ENCODE measurements at places on chromosomes 6 and 20.

- no peak for DNase-seq
Measured at GRCh38 chr20:38203337-38203980, 38.4 kb upstream of the TGM2 start.

DNA sequence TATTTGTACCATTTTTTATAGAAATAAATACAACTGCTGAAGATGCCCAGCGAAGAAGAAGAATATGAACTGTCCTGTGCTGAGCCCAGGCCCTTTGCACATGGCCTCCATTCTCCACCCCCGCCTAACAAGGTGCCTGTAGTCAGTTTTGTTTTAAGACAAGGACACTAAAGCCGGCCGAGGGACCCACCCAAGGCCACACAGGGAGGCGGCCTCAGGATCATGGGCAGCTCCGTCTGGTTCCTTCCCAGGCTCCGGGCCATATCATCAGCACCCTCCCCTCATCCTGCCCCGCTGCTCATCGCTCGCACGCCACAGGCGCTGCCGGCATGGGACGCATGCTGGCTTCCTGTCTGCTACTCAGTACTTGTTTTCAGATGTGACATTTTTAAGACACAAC lies 21.3 kb downstream of the PSMG4 start:
- DNase-seq = no peak

DNA sequence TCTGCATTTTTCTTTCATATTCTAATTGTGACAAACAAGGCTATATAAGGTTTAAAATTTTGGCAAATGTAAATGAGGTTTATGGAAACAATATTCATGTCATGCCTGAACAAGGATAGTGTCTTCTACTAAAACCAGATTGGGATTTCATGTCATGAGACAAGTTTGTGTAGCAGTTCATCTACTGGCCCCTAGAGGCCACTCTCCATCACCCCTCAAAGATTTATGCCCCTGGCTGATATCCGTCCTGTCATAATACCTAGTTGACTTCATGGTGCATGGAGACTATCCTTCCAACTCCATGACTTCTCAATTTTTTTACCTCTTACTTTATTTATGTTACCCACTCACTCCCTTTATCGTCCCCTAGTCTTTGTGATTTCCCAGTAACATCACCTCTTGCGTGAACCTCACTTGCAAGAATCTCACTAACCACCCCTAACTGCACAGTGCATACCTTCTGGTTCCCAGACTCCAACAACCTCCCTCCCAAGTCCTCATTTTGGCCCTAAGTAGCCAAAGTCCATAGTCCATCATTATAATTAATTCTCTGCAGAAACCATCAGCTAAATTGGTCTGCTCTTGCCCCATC lies 179.8 kb downstream of the TASP1 start:
- no peak for DNase-seq

- DNase-seq = no peak
Measured at GRCh38 chr6:12984776-12985175, 268.2 kb downstream of the PHACTR1 start.

GRCh38 chr6:150761771-150762170 lies 103.7 kb upstream of the MTHFD1L start:
- no peak for DNase-seq

DNA sequence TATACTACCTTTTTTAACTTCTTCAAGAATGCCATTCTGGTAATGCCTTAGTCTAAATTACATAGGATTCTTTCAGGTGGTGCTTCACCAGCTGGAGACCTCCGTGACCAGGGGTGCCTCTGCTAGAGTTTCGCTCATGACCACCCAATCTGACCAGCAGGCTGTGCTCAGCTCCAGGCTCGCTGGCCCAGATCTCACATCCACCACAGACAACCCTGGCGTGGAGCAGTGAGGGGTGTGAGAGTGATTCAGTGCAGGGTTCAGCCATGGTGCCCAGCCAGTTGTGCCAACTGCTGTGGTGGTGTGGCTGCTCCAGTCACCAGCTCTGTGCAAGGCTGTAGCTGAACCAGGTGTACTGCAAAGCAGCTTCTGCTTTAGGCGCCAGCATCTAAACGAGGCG lies 198.6 kb downstream of the MMUT start:
- DNase-seq = no peak

GRCh38 chr6:38018755-38019165 lies 199.2 kb downstream of the ZFAND3 start:
- DNase-seq = no peak

- no peak for DNase-seq
Measured at GRCh38 chr20:38844963-38845362, 39.5 kb downstream of the PPP1R16B start.

DNA sequence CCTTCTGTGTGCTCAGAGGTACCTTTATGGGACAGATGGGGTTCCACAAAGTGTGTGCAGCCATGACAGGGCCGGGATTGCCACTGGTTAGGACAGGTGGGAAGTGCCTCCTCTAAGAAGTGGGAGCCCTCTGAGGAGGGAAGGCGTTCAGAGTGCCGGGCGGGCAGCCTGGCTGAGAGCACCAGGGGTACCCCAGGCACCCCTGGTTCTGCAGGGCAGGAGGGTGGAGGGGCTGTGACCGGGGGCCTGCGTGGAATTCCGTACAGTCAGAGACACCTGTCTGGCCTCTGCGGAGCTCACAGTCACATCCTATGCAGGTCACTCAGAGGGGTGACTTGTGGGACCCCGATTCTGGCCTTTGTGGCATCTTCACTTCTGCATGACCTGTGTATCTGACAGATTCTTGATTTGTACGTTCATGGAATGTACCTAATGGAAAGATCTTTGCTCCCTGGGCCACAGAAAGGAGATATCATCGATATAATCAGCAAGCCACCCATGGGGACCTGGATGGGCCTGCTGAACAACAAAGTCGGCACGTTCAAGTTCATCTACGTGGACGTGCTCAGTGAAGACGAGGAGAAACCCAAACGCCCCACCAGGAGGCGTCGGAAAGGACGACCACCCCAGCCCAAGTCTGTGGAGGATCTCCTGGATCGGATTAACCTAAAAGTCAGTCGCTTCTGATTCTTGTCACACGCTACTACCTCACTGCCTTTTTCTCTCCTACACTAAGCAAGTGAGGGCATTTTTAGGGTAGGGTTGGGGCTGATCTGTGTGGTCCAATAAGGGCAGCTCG lies 190.9 kb downstream of the SASH1 start:
- no peak for DNase-seq

GRCh38 chr20:15058841-15059240 lies 721.4 kb upstream of the FLRT3 start:
- no peak for DNase-seq

DNA sequence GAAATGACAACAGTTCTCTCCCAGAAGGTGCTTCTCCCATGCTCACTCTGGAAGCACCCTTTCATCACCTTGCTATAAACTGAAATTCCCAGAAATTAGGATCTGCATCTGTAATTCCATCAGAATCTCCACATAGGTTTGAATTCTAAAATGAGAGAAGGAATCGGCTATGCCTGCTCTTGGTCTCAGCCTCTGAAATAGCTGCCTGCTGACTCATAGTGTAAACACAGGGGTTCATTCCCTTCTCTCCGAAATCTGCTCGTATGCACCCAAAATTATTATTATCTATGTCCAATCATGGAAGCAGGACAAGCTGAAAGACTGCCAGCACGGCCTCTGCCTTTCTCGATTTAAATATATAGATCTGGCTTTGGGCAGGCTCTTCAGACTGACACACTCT lies 74.6 kb upstream of the TAB2 start:
- DNase-seq = no peak

GRCh38 chr20:23308024-23308423 lies 42.6 kb upstream of the NXT1 start:
- DNase-seq = no peak

GRCh38 chr6:93365445-93365844 lies 53.9 kb downstream of the EPHA7 start:
- peak; percentile 4 for DNase-seq

DNA sequence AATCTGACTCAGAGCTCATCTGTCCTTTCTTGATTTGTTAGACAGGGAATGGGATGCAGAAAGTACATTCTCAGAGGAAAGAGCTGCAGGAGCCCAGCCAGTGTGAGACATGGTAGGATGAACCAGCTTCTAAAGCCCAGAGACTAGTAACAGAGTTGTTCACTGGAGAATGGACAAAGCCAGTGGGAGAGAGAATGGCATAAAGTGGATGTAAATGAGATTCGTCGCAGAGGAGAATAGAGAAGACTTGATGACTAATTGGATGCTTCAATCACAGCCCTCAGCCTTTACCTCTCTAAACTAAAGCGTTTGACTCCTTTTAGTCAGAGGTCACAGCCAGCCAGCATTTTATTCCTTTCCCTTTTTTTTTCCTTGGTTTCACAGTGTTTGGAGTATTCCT lies 25.5 kb upstream of the L3MBTL3 start:
- DNase-seq = no peak

- DNase-seq = no peak
Measured at GRCh38 chr6:148617530-148617929, 129.3 kb upstream of the UST start.

DNA sequence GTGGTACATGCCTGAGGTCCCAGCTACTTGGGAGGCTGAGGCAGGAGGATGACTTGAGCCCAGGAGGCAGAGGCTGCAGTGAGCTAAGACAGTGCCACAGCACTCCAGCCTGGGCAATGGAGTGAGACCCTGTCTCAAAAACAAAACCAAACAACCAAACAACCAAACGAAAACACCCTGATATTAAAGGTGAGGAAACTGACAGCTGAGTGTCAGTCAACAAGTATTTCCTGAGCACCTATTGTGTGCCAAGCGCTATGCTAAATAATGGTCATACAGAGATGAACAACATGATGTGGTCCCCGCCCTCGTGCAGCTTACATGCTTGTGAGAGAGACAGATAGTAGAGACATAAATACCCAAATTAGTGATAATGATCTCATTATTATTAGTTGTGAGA lies 1.9 kb upstream of the TULP1 start:
- no peak for DNase-seq

Measured in stomach (tissue), 19 donors.